ENCODE measurements at places on chromosomes 6 and 20.

GRCh38 chr6:35489066-35489465, 7.8 kb downstream of the TEAD3 start:
- DNase-seq: no peak

GRCh38 chr20:15949391-15949790, 623.9 kb downstream of the KIF16B start:
- no peak for DNase-seq

GRCh38 chr6:13722880-13723279, 11.2 kb upstream of the RANBP9 start:
- no peak for DNase-seq

- DNase-seq: no peak
These were observed 114.4 kb downstream of the FOXC1 start for GRCh38 chr6:1724124-1724523.

GRCh38 chr6:23176883-23177282, 607.5 kb downstream of the HDGFL1 start:
- DNase-seq: no peak

- no peak for DNase-seq
These were observed 414.9 kb downstream of the KIF16B start for GRCh38 chr20:16158090-16158975.

DNA sequence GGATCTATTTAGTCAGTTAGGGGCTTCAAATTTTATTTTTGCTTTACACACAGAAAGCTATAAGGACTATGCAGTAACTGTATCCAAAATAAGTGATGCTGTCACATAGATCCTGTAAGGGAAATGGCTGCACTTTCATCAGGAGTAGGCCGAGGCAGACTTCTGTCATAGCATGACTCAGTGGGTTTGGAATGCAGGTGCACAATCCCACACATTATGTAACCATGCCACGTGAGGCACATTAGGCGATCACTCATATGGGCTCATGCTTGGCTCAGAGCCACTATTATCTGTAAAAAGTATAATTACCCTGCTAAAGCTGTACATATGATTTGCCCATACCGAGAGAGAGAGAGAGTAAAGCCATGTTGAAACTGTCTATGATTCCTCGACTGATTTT, 1189.4 kb upstream of the EYS start:
- DNase-seq: no peak

DNA sequence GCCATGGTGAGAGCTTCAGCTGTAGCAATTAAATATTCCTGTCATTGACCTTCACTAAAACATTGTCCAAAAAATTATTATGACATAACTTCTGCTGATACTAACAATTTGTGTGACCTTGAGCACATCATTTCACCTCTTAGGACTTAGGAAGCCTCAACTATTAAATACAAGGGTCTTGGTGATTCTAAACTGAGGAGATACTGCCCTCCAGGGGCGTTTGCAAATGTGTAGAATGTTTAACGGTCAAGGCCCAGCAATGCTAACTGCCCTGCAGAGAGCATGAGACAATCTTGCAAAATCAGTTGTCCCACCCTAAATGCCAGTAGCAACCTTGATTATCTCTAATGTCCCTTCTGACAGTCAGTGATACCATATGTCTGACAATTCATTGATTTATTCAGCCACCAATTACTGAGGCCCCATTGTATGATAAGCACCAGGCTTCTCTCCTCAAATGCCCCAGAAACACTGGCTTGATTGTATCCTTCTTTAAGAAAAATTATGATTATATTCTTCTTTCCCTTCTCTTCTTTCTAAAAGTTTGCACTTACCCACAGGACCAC, 284.1 kb upstream of the PLN start:
- DNase-seq: no peak

All from stimulated activated CD4-positive, alpha-beta T cell treated with anti-CD3 and anti-CD28 coated beads, TNF-alpha, amount 100 ng/mL, for 24 hours (primary cell).